NCI-H1417 treated with DMSO at 0.1 percent for 48 hours (cell line): ENCODE measurements at places on chromosomes 4 and X.

- DNase-seq = no peak
These were observed 7.3 kb upstream of the KLHL8 start for GRCh38 chr4:87227751-87228151.

GRCh38 chr4:74114234-74114633 is 15.2 kb upstream of the CXCL2 start:
- DNase-seq = no peak

DNA sequence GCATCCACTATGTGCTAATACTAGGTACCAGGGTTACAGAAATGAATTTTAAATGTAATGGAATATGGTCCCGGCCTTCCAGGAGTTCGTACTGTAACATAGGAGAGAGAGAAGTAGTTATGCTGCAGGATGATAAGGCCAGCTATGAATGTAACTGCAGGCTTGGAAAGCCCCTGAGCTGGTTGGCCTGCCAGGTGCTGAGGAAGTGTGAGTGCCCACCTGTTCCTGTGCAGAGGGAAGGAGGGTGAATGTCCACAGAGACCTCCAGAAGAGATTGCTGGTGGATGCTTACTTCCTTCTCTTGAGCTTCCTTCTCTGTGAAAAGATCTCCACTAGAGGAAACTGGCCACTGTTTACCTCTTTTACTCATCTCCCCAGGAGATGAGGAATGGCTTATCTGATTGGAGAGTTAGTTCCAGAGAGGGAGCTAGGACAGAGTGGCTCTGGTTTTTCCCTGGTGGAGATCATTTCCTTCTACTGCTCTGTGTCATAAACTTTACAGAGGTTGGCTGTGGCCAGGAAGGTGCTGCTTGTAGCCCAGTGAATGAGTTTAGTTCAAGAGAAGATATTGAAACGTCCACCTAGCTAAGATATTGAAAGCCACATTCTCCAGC is 114.0 kb upstream of the LNX1 start:
- DNase-seq = no peak

DNA sequence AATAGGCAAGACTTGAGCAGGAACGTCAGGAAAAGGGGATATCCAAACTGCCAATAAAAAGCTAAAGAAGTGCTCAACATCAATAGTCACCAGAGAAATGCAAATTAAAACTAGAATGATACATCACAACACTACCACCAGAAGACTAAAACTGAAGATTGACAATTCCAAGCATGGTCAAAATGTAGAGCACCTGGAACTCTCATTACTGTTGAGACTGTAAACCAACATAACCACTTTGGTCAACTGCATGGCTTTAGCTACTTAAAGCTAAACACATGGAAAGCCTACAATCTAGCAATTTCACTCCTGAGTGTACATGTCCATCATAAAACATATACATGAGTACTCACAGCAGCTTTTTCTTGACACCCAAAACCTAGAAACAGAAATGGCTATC is 107.4 kb downstream of the ADGRA3 start:
- no peak for DNase-seq

DNA sequence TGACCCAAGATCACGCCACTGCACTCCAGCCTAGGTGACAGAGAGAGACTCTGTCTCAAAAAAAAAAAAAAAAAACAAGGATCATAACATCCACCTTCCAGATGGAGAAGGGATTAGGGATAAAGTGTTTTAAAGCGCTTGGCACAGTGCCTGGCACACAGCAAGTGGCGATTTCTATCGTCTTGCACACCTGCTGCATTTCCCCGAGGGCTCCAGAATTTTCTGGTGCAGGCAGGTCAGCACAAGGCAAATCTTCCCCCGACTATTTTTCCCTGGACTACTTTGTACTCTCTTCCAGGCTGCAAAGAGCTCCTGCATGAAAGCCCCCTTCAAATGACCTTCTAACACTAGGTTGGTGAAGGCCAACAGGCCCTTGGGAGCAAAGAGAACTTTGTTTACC is 57.3 kb downstream of the APBB2 start:
- no peak for DNase-seq

DNA sequence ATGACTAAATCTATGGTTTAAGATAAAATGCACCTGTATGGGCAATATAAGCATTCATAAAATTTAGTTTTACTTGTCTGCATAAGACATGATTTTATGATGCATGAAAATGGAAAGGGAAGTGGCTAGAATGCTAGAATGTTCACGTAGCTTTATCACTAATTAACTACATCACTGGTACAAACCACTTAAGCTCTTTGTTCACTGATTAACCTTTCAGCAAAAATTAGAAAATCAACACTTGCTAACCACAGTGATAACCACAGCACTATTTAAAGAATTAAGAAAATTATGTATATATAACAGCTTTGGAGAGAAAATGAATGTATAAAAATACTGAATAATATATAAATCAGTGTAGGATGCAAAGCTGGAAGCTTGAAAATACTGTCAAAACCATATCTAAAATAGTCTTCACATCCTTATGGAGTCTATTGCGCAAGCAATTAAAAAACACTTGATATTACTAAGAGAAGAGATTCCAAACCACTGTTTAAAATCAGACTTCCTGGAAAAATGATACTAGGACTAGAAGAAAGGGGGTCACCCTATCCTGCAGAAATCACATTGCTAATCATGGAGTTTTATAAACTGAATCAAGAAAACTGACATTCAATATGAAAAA is 51.9 kb downstream of the EFHC2 start:
- no peak for DNase-seq

DNA sequence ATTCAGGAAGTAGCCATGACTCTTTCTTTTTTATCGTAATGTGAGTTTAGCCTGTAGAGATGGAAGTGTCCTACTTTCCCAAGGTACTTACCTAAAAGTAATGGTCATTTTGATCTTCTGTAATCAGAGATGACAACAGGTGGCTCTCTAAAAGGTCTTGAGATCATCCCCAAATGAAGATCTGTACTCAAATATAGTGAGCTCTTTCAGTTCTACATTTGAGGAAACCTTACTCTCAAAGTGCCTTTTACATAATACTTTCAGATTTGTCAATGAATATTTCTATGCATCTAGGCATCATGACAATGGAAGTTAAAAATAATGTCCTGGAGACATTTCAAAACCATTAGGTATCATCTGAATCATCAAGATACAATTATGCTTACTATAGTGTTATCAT is 17.2 kb upstream of the MND1 start:
- DNase-seq = no peak

GRCh38 chr4:114606245-114606644 is 7.6 kb downstream of the UGT8 start:
- no peak for DNase-seq

DNA sequence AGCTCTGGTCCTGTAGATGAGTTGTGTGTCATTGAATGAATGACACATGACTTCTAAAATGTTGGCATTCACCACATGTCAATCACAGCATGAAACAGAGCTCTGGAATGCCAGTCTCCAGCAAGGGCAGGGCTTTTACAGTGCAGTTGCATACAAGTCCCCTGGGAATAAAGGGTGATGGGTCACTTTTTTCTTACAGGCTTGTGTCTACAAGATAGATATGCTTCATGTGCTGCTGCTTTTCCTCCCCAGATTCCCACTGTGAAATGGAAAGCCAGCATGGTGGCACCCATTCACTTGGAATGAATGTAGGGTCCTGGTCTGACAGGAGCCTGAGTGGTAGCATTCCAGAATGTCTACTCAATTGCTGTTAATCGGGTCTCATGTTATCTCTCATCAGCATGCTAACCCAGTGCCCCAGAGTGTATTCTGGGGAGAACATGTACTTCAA is 159.1 kb upstream of the KIT start:
- no peak for DNase-seq

DNA sequence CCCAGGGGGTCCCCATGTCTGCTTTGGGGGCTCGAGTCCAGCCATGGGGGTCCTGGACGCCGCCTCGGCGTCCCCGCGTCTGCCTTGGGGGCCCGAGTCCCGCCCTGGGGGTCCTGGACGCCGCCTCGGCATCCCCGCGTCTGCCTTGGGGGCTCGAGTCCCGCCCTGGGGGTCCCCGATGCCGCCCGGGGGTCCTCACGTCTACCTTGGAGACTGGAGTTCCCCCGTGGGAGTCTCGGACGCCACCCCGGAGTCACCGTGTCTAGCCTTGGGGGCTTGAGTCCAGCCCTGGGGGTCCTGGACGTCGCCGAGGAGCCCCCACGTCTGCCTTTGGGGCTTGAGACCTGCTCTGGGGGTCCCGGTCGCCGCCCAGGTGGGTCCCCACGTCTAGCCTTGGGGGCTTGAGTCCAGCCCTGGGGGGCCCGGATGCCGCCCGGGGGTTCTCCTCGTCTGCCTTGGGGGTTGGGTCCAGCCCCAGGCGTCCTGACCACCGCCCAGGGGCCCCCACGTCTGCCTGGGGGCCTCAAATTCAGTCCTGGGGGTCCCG is 1.1 kb upstream of the GTPBP6 start:
- no peak for DNase-seq

DNA sequence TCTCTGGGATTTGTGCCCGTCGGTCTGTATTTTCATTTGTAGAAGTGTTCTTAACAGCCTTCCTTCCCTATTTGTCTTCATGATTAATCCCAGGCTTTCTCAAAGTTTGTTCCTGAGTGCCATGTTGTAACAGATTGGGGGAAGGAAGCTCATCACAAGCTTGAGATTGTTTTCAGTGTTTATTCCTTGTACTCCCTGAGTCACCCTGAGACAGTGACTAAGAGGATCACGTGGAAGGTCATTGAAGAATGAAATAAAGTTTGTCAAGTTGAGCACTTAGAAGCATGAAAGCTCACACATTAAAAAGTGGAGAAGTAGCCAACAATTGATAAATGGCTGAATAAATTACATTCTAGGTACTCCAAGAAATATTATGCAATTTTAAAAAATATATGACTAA is 153.5 kb upstream of the FAM241A start:
- DNase-seq = no peak

DNA sequence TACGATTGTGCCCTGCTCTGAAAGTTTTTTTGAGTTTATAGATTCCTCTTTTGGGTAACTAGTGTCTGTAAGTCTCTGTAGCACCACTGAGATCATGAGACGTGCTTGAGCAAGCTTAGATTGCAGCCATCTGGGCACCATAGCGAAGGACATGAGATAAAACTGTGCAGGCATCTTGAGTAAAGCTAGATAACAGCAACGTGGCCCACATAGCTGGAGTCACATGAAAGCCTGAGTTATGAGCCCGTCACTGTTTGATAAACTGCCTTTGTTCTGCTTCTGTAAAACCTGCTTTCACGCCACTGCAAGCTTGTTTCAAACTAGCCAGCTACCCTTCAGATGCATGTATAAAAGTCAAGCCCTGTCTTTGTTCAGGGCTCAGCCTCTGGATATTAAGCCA is 359.1 kb upstream of the CXorf51A start:
- DNase-seq = no peak

DNA sequence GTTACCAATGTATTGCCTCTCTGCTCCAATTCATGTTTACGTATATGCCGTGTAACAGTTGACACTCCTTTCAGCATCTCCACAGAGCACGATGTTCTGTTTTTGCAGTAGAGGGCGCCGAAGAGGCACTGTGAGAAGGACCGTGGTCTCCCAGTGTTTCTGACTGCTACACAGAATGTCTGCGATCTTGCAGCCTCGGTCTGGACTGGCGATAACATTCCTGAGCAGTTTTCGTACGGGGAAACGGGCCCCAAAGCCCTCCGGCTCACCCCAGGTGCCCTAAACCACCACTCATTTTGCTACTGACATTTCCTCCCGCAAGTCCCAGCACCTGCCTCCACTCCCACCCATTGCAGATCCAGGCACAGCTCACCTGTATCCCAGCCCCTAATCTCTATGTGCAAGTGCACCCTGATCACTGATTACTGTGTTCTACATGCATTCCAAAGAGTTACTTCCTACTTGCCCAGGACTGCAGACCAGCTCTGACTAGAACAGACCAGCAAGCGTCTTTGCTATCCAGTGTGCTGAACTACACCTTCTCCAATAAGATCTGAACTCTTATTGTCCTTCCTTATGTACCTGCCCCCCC is 12.4 kb upstream of the NFXL1 start:
- DNase-seq = no peak

GRCh38 chr4:5387457-5387856 is 320.9 kb downstream of the EVC2 start:
- no peak for DNase-seq

DNA sequence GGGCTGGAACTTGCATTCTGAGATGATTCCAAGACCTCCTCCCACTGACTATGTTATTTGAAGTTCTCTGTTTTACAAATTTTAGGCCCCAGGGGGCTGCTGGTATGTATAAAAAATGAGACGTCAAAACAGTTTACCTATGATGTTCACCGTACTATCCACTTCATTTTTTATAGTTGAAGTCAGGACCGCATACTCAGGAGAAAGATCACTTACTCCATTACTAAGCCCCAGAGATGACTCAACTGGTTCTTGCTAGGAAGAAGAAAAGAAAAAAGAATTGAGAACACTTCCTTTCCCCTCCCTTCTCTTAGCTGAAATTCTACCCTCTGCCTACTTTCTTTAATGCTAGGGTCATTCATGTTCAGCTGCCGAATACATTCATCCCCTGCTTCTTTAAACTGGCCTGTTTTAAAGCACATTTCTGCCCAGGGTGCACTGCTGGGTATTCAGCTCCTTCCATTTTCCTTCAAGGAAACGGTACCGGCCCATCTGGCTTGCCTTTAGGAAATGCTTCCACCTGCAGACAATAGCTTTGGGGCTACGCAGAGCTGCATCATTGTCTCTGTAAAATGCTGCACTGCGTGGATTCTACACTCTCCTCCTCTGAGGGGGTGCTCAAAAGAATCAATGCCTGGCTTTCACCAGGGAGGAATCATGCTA is 66.2 kb downstream of the IRF2 start:
- no peak for DNase-seq

GRCh38 chr4:118826723-118827444 is 9.0 kb downstream of the SEC24D start:
- DNase-seq = no peak

GRCh38 chr4:178665916-178666315 is 1223.7 kb upstream of the AGA start:
- no peak for DNase-seq

DNA sequence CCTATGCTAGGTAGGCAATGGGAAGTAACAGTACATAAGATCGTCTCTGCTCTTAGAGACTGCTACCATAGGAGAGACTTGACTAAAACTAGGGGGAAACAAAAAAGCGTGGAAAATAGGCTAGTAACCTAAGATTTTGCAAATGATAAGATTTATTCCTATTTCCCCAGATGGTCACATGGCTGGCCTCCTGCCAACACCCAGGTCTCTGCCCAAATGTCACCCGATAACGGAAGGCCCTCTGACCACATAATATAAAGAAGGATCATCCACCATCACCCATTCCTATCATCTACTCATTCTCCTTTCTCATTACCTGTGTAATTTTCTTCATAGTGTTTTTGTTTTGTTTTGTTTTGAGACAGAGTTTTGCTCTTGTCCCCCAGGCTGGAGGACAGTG is 4.7 kb downstream of the LAMP2 start:
- no peak for DNase-seq

- DNase-seq = no peak
These were observed 33.9 kb downstream of the AFF2 start for GRCh38 chrX:148534291-148534690.

- DNase-seq = no peak
These were observed 161.7 kb upstream of the NAP1L5 start for GRCh38 chr4:88859191-88859812.

DNA sequence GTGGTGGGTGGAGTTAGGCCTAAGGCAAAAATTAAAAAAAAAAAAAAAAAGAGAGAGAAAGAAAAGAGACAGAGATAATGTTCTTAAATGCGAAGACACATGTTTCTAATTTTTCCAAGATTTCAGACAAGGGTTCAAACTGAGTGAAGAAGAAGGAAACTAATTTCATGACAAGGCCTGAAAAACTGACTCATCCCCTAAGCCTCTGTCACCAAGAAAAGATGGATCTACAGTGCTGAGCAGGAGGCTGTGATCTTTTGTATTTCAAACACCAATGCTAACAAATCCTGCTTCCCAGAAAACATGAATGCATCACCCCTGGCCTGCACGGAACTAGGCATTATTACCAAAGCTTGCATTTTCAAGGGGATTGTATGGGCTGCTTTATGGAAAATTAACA is 75.3 kb downstream of the PPARGC1A start:
- no peak for DNase-seq
